Activated T-helper 1 cell treated with anti-CD3 and anti-CD28 coated beads, Interleukin-12 subunit alpha, Interleukin-12 subunit beta, Interleukin-2, Interleukin-4 antibody, amounts not matched to agents 30 ng/mL and 10 ng/mL and 1 ng/mL, durations not matched to agents 14 hours and 24 hours and 36 hours (primary cell): ENCODE measurements at places on chromosomes 5 and 9.

GRCh38 chr5:32578363-32578762 is 7.0 kb upstream of the SUB1 start:
- DNase-seq, result no peak

DNA sequence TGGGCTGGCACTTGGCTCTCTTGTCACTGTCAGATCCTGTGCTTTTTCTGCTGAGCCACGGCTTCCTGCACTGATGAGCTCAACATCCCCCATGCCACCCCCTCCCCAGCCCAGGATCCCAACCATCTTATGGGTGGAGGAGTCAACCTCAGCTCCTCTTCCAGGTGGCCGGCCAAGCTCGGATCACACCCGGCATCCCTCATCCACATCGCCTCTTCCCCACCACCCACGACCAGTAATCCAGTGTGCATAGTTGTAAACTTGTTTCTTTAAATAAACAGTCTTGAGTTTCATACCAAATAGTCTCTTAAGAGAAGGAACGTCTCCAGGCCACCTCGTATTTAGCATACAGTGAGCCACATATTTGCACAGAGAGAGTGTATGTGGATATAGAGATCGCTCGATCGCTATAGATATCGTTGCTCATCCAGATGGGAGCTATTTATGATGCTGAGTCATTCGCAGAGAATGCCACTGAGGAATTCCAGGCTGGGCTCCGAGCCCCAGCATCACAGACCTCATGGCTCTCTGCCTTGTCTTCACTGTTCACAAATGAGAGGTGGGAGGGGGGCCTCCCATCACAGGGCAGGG is 61.8 kb upstream of the CPLX2 start:
- DNase-seq, result no peak

DNA sequence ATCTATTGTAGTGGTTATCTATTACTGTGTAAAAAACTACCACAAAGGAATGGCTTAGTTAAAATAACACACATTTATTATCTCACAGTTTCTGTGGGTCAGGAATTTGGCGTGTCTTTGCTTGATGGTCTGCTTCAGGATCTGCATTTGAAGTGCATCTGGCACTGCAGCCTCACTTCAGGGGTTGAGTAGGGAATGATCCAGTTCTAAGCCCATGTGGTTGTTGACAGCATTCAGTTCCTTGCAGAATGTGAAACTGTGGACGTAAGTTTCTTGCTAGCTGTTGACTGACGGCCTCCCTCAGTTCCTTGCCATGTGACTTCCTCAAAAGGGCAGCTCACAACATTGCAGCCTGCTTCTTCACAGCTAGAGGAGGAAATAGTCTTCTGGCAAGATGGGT is 2.1 kb upstream of the OGN start:
- DNase-seq, result peak; percentile 28

DNA sequence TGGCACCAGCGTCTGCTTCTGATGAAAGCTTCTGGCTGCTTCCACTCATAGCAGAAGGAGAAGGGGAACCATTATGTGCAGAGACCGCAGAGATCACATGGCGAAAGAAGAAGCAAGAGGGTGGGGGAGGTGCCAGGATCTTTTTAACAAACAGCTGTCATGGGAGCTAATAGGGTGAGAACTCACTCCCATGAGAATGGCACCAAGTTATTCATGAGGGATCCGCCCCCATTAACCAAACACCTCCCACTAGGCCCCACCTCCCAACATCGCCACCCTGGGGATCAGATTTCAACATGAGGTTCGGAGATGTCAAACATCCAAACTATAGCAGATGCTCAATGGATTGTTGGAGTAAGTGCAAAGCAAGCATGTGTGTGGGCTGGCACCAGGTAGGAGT is 125.8 kb upstream of the SLIT3 start:
- DNase-seq, result no peak

- no peak for DNase-seq
Observed at GRCh38 chr5:68139611-68140441, 75.7 kb upstream of the PIK3R1 start.

GRCh38 chr9:113355040-113355596 is 5.8 kb downstream of the BSPRY start:
- no peak for DNase-seq

GRCh38 chr9:23557689-23558088 is 268.4 kb downstream of the ELAVL2 start:
- no peak for DNase-seq

GRCh38 chr5:113427871-113428574 is 6.8 kb downstream of the TSSK1B start:
- no peak for DNase-seq

DNA sequence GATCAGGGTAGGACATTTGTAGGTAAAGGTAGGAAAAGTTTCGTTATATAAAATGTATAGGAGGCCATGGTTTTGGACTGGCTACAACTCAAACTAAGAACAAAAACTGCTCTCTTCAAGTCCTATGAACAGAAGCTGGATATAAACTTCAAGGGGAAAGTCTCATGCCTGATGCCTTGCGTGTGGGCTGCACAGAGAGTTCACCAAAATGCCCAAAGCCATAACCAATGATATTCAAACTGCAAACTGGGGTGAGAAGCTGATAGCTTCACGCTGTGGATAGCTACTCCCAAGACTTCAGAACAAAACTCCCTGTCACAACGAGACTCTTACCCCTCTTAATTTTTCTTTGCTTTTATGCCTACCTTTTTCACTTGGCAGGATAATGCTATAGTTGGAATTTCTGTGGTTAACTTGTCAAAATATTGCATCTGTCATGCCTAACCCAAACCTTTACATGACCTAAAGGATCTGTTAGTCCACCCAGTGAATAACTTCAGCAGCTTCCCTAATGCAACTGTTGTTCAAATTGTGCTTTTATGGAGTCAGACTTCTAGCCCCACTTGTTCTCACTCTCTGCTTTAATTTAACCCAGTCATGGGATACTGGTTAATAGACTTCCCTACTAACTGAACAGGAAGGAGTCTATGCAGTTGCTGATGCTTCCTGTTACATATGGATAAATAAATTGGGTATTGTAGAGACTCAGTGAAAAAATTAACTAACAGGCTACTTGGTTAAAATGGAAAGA is 71.9 kb downstream of the SFXN1 start:
- no peak for DNase-seq

DNA sequence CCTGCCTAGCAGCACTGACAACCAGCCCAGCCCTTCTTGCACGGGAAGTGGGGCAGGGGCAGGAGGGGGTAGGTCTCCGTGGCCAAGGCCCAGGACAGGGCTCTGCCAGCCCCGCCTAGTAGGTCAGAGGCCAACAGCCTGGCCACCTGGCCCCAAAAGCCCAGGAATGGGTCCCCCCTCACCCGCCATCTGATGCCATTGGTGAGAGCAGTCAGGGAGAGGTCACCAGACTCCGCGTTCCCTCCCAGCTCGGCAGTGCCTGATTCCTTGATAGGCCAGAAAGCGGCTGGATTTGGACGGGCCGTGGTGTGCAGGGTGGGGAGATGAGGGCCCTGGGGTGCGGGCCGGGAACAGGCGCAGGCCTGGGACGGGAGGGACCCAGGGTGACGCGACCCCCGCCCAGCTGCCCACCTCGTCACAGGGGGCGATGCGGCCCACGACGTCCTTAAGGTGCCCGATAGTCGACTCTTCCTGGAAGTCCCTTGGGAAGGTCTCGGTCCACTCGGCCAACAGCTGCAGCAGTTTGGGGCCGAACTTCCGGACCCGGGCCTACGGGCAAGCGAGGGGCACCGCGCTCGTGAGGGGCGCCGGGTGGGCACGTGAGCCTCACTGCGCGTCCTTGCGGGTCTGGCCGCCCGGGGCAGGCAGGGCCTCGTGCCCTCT is 64.5 kb upstream of the RNF130 start:
- DNase-seq, result no peak

DNA sequence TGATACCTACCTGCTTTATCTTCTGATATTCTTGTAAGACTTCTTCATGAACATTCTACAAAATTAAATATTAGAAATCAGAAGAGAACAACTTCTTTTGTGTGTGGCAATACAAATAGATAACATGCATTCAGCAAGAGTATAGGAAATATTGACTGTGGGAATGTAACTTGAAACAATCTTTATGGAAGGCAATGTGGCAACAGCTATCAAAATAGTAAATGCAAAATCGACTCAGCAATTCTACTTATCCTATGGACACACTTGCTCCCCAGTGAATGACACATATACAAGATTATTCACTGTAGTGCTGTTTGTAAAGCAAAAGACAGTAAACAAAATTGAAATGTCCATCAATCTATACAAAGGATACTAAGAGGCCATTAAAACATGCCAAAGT is 66.5 kb upstream of the GLRX start:
- no peak for DNase-seq

- DNase-seq, result no peak
Observed at GRCh38 chr5:87340716-87341115, 72.0 kb downstream of the CCNH start.

DNA sequence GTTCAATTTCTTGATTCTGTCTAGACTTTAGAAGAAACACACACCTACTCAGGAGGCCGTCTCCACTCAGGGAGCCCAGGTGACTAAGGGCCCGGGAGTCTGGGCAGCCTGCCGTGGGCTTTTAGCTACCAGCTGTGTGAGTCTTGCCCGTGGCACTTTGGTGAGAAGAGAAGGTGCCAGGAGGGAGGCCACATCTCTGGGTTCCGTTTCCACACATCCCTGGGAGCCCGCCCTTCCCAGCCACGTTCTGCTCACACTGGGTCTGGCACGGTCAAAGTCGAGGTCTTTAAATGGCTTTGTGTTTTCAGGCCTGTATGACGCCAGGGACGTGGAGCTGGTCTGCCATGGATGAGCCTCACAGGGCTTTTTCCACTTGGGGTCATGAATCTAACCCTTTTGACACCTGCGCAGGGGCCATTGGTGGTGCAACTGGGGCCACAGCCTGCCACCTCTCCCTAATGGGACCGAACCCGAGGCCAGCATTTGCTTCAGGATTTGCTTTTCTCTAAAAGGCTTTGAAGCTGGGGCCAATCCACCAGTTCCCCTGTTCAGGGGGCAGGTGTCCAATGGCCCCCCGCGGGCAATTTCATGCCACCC is 17.2 kb upstream of the FCN2 start:
- no peak for DNase-seq

GRCh38 chr9:124664143-124664542 is 107.0 kb downstream of the NR6A1 start:
- no peak for DNase-seq

DNA sequence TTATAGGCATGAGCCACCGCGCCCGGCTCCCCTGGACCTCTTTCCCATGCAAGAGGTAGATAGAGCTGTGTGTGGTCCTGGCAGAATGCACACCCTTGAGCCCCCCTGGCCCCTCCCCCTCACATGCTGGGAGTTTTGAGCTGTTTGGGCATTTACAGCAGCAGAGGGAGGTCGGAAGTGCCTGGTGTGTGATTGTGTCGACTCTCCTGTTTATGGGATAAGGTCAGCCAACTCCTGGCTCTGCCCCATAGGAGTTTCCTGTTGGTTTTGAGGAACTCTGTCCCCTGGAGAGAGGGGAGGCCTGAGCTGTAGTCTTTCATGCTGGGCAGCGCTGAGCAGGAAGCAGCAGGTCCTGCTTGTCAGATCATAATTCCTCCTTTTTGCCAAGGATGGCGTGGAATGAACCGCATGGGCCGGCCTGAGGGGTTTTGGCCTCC is 6.0 kb downstream of the LRRC8A start:
- DNase-seq, result no peak

DNA sequence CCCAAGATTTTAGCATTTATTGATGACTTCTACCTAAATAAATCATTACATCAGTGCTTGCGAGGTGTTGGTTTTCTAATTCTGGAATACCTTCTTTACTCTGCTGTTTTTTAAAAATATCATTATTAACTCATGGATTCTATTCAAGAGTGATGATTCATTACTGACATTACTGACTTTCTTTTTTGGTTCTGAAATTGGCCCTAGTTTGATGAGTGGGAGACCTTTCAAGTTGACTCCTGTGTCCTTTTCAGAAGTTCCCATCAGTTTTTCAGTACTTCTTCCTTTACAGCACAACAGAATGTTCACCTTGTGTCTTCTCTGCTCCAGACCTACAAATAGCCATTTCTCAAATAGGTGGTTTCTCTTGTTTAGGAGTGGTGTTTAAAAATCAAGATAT is 114.1 kb downstream of the PCSK5 start:
- DNase-seq, result no peak

DNA sequence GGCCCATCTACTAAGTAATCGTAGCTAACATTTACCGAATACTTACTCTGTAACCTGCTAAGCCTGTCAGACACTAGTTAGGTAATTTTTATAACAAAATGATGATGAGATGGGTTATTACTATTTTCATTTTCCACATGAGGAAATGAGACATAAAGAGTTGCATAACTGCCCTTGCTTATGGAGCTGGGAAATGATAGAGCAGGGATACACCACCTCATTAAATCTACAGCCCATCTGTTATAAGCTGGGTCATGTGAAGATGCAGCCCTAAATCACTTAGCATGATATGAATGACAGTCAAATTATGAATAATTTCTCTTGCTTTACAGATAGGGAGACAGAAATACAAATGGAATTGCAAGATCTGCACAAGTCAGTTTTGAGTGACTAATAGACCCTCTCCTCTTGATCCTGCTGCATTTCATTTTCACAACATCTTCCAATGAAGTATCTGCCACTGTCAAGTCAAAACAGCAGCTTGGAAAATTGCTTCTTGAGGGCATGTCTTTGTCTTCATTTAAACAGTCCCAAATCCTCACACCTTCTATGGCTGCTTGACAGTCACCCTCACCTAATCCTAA is 364.7 kb downstream of the PRELID2 start:
- DNase-seq, result no peak

DNA sequence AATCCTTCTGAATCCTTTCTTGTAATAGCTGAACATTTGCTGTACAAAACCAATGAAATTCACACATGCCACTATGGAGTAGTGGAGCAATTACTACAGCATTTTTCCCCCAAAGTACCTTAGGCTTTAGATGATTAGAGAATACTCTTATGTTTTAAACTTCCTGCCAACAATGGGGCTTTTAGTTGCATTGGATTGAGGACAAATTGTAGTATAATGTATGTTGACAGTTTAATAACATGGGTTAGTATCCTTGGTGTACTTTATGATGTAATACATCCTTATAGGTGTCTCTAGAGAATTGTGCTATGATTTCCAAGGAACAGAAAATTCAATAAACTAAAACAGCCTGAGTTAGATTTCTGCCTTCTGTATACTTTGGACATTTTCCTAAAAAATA is 422.7 kb upstream of the GRAMD2B start:
- DNase-seq, result no peak

- DNase-seq, result no peak
Observed at GRCh38 chr5:149423049-149423793, 44.1 kb upstream of the IL17B start.

GRCh38 chr9:99034149-99034548 is 70.8 kb upstream of the TGFBR1 start:
- no peak for DNase-seq

- peak; percentile 33 for DNase-seq
Observed at GRCh38 chr5:126780165-126780827, 3.4 kb downstream of the LMNB1 start.

- no peak for DNase-seq
Observed at GRCh38 chr9:69307446-69308205, 17.4 kb upstream of the ENTREP1 start.
